ENCODE measurements at places on chromosomes 1 and 21. TPM values are rescaled to one million over a fixed set of nuclear protein-coding genes. Genes with fewer than 3 reads are reported as not detected.

The FAM151A gene
- 0.85 TPM for polyA plus RNA-seq

The CTSE gene
- polyA plus RNA-seq, result 0.37 TPM

The MFN2 gene
- polyA plus RNA-seq, result 64.6 TPM

The ALDH4A1 gene
- polyA plus RNA-seq, result 16.1 TPM

The KCTD3 gene
- polyA plus RNA-seq, result 41.4 TPM

The DCST2 gene
- 2.1 TPM for polyA plus RNA-seq

The AADACL3 gene
- not detected for polyA plus RNA-seq

The CELA2A gene
- 0.84 TPM for polyA plus RNA-seq

The IL20 gene
- not detected for polyA plus RNA-seq

The VPS72 gene
- 45.4 TPM for polyA plus RNA-seq

The ITLN1 gene
- polyA plus RNA-seq, result not detected

The LCE1F gene
- polyA plus RNA-seq, result not detected

The GPR25 gene
- not detected for polyA plus RNA-seq

The LGALS8 gene
- 28.0 TPM for polyA plus RNA-seq

The ICOSLG gene
- 10.6 TPM for polyA plus RNA-seq

The CYYR1 gene
- 16.7 TPM for polyA plus RNA-seq

The IFNLR1 gene
- polyA plus RNA-seq, result 0.12 TPM

The SFN gene
- polyA plus RNA-seq, result 1.1 TPM

The TP73 gene
- 2.1 TPM for polyA plus RNA-seq

The NEK2 gene
- 4.9 TPM for polyA plus RNA-seq

The FMO2 gene
- polyA plus RNA-seq, result 1.1 TPM

The OR2T29 gene
- not detected for polyA plus RNA-seq

The EVA1C gene
- 2.1 TPM for polyA plus RNA-seq

The S100A1 gene
- 11.6 TPM for polyA plus RNA-seq

The KRTAP21-2 gene
- polyA plus RNA-seq, result not detected

The ATP1A2 gene
- 87.0 TPM for polyA plus RNA-seq

The ALX3 gene
- not detected for polyA plus RNA-seq

The SH2D1B gene
- polyA plus RNA-seq, result 0.18 TPM

The ASAP3 gene
- 57.1 TPM for polyA plus RNA-seq

The FLG gene
- polyA plus RNA-seq, result 1.1 TPM

Measured in hindlimb muscle (tissue), 1 donor.